Trophoblast cell (in vitro differentiated cells and primary cell): ENCODE measurements at places on chromosomes 4 and X.

GRCh38 chr4:74501579-74501978 lies 56.6 kb downstream of the AREG start:
- no peak for DNase-seq

DNA sequence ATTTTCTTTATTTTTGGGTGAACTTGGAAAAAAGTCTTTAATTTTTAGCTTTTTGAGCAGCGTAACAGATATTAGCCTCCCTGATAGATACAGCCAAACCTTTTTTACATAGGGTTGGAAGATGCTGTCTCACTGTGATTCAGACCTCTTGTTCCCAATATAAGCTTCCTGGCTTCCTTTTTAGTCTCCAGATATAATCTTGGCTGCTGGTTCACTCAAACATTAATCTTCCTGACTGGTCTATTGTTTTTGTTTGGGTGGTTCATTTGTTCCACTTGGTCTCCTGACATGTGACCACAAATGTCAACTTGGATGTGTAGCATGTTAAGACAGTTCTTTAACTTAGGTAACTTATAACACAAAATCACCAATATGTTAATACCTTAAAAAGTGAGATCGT lies 23.0 kb downstream of the RPA4 start:
- no peak for DNase-seq

GRCh38 chr4:128303986-128304385 lies 16.4 kb upstream of the PGRMC2 start:
- no peak for DNase-seq

DNA sequence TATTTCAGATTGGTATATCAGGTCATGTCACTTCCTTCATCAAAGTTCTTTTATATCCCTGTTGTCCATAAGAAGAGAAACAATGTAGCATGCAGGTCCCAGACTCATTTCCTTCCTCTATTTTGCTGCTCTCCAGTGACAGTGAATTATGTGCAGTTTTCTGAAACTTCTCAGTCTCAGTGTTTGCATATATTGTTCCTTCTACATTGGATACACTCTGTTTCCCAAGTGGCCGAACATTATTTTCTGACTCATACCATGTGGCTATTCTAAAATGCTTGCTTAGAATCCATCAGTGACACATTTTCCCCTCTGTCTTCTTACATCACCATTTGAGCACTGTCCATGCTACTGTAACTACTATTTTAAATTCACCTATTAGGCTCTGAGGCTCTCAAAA lies 305.7 kb downstream of the PDHA2 start:
- DNase-seq: no peak

DNA sequence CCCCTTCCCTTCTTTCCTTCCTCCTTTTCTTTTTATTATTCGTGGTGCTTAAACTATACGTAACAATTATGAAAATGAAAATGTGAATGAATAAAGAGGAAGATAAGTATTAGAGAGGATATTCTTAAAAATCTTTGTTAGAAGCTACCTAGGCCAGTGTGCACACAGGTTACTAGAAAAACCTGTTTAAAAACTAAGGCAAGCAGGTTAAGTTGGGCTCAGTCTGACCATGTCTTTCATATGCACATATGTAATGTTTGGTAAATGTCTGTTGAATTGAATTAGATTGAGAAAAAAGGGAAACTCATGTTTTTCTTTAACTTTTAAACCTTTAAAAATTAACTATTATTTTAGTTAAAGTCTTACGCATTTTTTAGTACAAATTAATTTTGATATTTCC lies 7.8 kb downstream of the SHROOM3 start:
- DNase-seq: no peak

DNA sequence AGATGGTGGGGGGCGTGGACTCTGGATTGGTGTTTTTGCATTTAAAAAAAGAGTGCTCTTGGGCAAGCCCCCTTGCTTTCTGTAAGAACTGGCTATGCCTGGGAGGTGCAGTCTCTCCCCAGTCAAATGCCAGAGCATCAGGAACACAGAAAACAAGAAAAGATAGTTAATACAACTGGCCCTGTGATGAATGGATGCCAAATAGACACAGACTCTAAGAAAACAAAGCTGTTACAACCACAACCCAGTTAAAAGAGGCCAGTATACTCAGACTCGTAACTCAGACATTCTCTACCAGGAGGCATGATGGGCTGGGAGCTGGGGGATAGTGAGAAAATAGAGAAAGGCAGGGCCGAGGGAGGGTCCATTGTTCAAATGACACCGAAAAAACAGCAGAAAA lies 32.5 kb upstream of the C1QTNF7 start:
- DNase-seq: no peak

- DNase-seq: no peak
Measured at GRCh38 chr4:25559508-25559907, 96.1 kb upstream of the SLC34A2 start.

DNA sequence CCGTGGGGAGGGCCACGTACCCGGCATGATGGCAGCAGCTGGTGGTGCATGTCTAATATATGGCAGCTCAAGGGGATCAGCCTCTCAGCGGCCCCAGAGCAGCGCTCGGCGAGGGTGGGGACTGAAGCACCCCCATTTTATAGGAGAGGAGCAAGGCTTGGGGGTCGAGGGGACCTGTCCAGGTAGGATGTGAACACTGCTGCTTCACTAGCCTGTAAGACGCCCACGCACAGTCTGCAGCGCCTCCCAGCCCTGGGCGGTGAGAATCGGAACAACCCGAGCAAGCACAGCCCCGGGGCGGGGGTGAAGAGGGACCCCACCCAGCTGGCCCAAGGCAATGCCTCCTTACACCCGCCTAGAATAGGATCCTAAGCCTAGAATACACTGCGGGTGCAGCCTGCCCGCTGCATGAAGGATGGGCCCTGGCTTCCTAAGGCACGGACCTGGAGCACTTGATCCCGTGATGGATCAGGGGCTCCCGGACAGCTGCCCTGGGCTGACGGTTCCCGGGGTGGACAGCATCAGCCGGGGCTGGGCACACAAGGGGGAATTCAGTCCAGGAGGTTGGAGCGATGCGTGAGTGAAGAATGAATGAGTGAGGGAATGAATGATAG lies 17.6 kb downstream of the ADRA2C start:
- DNase-seq: peak; percentile 7

GRCh38 chr4:27568236-27568951 lies 707.8 kb downstream of the STIM2 start:
- DNase-seq: no peak

DNA sequence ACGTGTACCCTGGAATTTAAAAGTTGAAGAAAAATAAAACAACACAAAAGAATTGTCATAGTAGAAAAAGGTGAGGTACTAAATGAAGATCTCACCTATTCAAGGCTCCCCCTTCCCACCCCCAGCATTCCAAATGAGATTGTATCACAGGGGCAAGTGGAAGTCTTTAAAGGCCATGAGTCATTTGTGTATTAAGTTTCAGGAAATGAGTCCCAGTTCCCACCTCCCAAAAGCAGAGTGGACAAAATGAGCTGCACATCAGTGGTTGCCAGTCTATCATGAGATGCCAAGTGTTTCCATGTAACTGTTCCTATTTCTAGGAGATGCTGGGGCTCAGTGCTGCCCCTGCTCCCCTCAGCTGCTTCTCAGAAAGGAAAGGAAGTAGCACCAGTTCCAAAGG lies 20.1 kb downstream of the ARHGEF9 start:
- DNase-seq: no peak

GRCh38 chr4:19809989-19810388 lies 441.7 kb upstream of the SLIT2 start:
- DNase-seq: no peak

DNA sequence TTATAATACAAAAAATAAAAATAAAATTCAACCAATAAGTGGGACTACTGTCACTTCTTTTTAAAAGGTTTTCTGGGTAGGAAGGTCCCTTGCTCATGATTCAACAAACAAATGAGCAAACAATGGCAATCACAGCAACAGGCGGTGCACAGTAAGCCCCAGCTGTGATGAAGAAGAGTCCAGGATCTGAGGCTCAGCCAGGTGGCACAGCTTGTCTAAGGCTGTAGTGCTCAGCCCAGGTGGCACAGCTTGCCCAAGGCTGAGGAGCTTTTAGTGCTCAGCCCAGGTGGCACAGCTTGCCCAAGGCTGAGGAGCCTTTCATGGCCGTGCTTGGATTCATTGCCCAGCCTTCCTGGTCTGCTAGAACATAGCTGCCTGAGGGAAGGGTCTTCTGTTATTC lies 75.0 kb downstream of the ZFYVE28 start:
- DNase-seq: no peak
